Right forelimb (tissue), 1 donor: ENCODE measurements at places on chromosomes 12 and 14.
A peak's percentile ranks its signal among the peaks of the same experiment; 100 is the strongest.

DNA sequence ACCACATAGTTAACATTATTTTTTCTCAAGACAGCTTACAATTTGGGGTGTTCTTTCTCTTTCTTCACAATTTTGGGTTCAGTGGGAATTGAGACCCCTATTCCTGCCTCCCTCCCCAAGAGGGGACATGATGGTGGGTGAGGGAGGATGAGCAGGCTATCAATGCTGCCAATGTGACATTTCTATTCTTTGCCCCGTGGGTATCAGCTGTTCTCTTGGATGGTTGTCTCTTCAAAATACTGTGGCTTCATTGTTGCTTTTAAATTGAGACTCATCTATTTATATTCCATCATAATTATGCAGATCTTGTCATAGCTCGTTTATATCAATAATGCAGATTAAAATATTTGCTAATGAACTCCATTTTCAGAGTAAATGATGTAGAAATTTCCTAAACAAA, 56.5 kb upstream of the ANO4 start:
- no peak for DNase-seq

DNA sequence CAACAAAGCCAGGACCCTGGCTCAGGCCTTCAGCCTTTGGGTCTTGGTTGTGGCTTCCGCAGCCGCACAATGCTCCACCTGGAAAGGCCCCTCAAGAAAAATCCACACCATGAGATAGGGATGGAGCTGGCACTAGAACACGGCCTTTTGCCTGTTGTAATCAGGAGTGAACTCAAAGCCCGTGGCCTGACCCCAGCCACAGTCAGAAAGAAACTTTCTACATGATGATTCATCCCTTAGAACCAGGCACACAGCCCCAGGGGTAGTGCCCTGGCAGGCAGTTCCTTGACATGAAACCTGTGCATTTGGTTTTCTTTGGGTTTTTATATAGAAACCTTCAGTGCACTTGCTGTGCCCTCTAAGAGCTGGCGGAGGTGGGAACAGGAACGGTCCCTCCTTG, 5.1 kb downstream of the CLMN start:
- no peak for DNase-seq

DNA sequence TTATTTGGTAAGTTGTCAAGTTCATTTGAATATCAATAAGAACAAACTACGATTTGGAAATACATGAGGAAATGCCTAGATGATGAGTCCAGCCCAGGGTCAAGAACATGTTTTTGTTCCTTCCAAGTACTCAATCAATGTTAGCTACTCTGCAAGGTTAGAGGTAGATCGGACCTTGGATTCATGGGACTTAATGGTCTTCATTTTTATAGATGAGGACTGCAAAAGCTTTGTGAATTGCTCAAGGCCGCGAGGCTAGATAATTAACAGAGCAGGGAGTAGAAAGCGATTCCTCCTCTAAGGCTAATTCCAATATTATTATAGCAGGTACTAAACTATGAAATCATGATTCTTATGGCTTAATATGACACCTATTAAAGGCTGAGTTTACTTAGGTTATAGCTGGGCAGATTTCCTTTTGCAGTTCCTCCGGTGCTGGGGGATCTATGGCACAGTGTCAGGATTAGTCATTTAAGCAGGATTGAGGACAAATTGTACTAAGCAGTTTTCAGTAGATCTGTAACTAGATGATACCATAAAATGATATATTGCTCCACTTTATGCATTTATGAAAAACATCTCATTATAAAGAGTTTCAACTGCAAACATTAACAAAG, 19.8 kb downstream of the NR1H4 start:
- no peak for DNase-seq

- no peak for DNase-seq
These were observed 56.9 kb downstream of the FOS start for GRCh38 chr14:75335571-75335970.

- DNase-seq, result no peak
These were observed 31.3 kb downstream of the GABARAPL1 start for GRCh38 chr12:10243818-10244520.

DNA sequence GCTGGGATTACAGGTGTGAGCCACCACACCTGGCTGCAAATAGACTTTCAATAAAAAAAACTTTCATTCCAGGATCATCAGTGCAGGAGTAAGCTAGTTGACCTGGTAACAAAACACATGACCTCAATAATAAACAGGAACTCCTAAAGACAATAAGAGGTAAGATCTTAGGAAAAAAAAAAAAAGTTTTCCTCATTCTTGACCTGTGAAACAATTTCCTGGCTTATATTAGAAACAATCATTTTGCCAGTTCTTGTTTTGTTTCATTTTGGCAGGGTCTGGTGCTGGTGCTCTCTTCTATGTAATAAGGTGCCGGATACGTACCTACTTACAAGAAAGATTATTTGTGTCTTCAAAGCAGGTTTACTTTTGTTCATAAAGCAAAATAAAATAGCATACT, 90.6 kb upstream of the AMN1 start:
- DNase-seq, result no peak

- no peak for DNase-seq
These were observed 74.6 kb downstream of the GLRX5 start for GRCh38 chr14:95609398-95609990.

DNA sequence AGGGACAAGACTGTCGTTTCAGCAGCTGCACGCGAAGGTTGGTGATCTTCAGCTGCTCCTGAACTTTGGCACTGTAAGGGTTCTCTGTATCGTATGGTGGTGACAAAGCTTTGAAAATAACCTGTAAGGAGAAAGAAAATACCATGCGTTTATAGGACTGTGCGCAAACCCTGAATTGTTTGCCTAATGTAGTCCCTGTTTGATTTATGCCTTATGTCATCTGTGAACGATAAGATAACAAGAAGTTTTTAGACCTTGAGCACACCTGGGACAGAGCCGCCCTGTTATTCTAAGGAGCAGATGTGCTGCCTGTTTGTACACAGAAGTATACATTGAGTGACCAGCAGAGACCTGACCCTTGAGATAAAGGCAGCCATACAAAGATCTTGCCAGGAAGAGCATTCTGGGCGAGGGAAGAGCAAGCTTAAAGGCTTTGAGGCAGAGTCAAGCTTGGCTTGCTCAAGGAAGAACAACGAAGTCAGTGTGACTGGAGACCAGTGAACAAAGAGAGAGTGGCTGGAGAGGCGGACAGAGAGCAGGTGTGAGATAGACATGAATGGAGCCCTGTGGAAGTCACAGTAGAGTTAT, 52.4 kb downstream of the NTN4 start:
- DNase-seq, result no peak

DNA sequence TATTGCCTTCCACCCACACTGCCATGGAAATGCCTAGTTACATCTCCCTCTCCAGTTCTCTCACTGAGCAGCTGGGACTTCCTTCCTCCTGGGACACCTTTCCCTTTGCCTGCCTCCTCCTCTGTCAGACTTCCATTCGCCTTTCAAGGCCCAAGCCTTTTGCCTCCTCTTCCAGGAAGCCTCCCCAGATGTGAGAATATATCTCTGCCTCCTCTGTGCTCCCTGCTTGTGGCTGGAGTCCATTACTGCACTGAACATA, 3.1 kb downstream of the IFI27L2 start:
- DNase-seq, result no peak

DNA sequence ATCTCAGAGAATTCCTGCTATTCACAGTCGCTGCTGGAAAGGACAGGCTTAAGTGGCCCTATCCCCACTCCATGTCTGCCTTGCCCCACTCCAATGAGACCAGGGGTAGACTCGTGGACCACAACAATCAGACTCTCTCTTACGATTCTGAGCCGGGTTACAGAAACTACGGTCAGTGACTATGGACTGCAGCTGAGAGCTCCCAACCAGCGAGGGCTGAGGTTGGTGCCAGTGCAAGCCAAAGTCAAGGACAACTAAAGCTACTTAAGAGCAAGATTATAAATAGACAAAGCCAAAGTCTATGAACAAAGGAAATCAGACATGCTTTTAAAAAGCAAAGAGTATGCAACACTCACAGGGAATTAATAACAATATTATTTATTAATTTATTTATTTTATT, 18.3 kb upstream of the AMIGO2 start:
- DNase-seq, result no peak

DNA sequence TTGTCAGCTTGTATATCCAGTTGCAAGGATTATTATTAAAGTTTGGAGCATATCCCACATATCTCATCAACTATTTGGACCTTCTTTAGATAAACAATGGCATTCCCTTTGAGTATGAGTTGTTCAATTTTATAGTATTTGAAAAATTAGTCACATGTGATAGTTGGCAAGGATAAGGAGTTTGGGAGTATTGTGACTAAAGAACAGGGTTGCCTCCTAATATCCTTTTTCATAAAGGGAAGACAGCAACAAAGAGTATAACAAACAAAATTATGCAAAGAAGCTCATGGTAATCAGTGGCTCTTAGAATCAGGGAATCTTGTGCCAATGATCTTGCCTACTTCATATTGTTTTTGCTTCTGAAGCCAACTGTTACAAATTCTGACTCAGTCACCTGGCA, 31.2 kb upstream of the KCNH5 start:
- DNase-seq, result no peak

DNA sequence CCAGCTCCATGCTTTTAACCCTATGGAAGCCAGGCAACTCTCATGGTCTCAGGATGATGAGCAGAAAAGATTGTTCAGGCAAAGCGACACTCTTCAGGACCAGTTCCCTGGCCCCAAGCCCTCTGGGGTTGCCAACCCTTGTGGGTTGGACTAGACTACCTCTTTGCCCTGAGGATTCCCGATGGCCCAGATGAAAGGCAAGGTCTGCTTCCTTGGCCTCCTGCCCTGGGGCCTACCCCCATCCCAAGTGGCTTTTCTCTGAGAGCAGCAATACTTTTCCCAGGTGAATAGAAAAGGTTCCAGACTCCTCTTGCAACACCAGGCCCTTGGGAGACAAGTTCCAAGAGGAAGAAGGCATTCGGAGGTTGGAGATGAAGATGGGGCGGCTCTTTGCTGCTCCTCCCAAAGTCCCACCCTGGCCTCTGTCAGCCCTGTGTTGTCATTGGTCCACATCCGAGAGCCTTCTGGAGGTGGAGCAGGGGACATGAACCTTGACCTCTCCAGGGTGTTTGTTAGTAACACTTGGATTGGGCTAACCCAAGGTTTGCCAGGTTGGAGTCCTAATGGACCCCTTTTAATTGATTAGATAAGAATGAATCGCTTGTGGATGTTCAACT, 131.1 kb downstream of the GCH1 start:
- no peak for DNase-seq

DNA sequence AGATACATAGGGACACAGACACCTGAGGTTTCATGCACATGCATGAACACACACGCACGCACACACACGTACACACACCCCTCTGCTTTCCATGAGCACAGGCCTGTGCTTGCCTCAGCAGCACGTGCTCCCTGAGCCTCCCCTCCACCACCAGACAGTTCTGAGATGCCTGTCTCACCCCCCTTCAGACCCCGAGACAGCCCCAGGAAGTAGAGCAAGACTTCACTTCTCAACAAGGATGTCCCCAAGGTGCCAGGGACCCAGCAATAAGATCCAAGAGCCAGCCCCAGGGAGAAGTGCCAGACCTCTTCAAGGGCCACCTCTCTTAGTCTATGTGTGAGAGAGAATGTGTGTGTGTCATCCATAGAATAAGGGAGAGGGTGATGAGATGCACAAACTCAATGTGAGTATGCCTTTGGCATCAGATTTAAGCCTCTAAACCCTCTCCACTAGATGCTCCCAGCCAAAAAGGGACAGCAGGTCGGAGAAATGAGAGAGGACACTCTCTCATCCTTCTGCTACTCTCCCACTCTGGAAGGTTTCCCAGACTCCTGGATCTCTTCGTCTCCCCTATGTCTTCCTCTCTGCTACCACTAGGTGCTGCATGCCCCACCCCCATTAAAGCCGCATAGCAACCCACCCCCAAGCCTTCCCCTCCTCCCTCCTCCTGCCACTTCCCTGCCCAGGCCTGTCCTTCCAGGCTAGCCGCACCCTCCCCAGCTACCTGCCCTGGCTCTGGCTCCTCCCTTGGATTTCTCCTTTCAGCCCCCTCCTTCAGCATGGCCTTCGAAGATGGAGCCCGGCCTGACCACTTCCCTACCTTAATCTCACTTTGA, 7.7 kb downstream of the RARG start:
- DNase-seq, result no peak

GRCh38 chr12:122951979-122952892, 14.0 kb downstream of the ABCB9 start:
- DNase-seq, result peak; percentile 76

DNA sequence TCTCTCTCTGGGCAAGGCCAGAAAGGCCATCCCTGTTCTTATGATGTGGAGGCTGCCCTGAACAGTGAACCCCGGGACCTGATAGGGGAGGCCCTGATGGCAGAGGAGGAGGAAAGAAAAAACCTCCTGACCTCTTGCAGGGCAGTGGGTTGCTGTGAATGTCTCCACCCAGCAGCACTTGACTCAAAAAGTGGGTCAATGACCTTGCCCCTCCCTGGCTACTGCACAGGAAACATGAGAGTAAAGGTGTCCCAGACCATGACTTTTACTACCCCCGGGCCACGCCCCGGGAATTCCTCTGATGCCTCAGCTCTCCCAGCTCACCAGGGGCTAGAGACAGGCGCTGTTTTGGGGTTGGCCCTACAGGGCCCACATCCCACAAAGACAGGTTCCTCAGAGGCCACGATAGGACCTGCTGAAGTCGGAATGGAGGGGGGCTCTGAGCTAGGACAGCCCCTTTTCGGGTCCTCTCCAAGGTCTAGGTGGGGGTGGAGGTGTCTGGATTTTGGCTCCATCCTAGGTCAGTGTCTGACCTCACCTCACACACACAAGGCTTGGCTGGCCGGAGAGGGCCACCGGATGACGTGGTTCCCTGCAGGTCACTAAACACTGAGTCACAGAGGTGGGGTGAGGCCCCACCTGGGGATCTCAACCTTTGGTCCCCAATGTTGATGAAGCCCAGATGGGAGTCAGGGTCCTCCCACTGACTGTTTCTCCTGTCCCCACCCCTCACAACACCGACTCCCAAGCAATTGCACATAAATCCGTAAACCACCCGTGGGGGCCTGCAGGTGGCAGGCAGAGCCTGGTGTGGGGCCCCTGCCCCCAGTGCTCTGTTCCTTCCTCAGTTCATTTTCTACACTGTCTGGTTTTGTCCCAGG, 1.6 kb downstream of the RHOF start:
- no peak for DNase-seq

GRCh38 chr12:24025153-24025798, 75.8 kb upstream of the SOX5 start:
- DNase-seq, result no peak

GRCh38 chr12:11695321-11695720, 45.8 kb downstream of the ETV6 start:
- no peak for DNase-seq

- no peak for DNase-seq
These were observed 52.0 kb downstream of the PAPLN start for GRCh38 chr14:73289308-73289707.

DNA sequence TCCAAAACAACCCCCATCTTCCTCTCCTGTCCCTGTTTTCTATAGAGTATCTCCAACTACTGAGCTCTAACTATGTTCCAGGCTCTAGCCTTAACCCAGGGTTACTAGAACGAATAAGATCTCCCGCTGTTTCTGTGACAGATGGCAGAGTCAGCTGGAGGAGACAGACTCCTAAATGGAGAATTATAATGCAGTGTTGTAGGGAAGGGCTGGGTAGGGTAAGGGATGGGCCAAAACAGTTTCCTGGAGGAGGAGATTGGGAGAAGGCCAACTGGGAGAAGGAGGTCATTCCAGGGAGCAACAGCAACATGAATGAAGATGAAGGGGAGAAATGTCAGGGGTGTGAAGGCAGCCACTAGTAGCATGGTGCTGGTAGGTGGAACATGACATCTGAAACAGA, 73.4 kb upstream of the ANO4 start:
- DNase-seq, result no peak
